Hepatocyte (in vitro differentiated cells): ENCODE measurements at places on chromosomes 3 and 15.

DNA sequence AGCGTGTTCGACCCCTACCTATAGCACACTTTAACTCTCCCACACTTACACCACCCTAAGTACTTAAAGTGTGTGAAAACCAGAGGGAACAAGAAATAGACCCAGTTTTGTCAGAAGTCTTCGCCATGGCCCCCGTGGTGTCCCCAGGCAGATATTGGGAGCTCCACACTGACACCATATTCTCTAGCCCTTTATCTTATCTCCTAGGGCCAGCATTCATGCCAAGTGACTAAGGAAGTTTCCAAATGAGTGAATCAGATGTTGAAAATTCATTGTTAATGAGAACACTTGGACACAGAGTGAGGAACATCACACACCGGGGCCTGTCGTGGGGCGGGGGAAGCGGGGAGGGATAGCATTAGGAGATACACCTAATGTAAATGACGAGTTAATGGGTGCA, 31.8 kb downstream of the P3H2 start:
- DNase-seq: no peak

- DNase-seq: no peak
Observed at GRCh38 chr3:22898558-22898957, 304.6 kb upstream of the UBE2E2 start.

GRCh38 chr15:60396100-60396499, 1.7 kb downstream of the ANXA2 start:
- no peak for DNase-seq

GRCh38 chr3:155991212-155991611, 120.8 kb downstream of the GMPS start:
- DNase-seq: peak; percentile 8

GRCh38 chr3:13040361-13041074, 32.7 kb downstream of the IQSEC1 start:
- no peak for DNase-seq

DNA sequence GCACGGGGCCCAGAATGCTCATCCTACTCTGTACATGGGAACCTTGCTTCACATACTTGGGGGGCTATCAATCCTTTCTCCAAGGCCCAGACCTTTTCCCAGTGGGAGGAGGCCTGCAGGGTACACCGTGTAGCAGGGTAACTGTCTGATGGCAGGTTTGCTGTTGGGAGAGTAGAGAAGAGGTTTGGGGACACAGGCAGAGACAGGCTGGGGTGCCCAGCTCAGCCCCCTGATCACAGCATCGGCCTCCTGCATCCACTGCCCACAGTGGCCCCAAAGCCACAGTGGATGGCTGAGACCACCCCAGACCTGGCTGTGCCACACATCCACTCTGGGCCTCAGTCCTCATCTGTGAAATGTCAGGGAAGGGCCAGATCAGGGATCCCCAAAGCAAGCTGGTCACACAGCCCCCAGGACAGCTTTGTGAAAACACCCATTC, 5.6 kb downstream of the CHRNA3 start:
- no peak for DNase-seq

DNA sequence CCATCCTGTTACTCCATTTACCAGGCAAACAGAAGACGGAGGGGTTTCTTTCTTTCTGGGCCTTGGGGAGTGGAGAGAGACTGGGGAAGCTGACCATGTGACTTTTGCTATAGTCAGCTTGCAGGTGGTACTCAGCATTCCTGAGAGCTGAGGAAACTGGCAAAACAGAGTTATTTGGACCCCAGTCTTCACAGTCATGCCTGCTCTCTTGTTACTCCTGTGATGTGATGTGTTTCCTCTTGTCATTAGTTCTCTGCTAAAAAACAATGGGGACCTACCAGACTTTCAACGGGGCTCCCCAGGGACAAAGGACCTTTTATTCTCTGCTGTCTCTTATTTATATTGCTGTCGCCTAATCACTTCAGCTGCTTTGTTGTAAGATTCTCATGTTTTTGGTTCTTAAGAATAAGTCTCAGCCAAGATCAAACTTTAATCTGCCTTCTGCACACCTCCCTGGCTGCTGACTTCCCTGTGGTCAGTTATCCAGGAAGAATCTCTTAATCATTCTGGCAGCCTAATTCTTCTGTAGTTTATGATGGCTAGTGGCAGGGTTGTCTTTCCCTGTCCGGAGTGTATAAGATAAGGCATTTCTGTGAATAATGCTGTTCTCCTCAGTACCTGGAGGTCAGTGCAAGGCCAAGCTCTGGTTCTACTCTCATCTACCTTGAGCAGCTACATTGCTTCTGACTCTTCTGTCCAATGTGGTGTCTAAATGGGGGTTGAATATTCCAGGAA, 8.8 kb downstream of the STARD9 start:
- no peak for DNase-seq
